ENCODE measurements at places on chromosomes 4 and X. TPM values are rescaled to one million over a fixed set of nuclear protein-coding genes. Genes with fewer than 3 reads are reported as not detected.

NRK gene
- total RNA-seq = 23.7 TPM

SPANXC gene
- total RNA-seq = not detected

CXCL9 gene
- not detected for total RNA-seq

CSN1S1 gene
- not detected for total RNA-seq

ZMAT1 gene
- total RNA-seq = 0.13 TPM

USP17L11 gene
- total RNA-seq = not detected

TBC1D9 gene
- 27.3 TPM for total RNA-seq

SRPX gene
- 8.3 TPM for total RNA-seq

RAB9B gene
- total RNA-seq = 0.99 TPM

ASMTL gene
- 26.4 TPM for total RNA-seq

CORIN gene
- 0.08 TPM for total RNA-seq

HTRA3 gene
- total RNA-seq = not detected

Measured in SJCRH30 (cell line).